Activated T-cell treated with anti-CD3 and anti-CD28 coated beads for 1 hour (primary cell): ENCODE measurements at places on chromosomes 6 and 20.

DNA sequence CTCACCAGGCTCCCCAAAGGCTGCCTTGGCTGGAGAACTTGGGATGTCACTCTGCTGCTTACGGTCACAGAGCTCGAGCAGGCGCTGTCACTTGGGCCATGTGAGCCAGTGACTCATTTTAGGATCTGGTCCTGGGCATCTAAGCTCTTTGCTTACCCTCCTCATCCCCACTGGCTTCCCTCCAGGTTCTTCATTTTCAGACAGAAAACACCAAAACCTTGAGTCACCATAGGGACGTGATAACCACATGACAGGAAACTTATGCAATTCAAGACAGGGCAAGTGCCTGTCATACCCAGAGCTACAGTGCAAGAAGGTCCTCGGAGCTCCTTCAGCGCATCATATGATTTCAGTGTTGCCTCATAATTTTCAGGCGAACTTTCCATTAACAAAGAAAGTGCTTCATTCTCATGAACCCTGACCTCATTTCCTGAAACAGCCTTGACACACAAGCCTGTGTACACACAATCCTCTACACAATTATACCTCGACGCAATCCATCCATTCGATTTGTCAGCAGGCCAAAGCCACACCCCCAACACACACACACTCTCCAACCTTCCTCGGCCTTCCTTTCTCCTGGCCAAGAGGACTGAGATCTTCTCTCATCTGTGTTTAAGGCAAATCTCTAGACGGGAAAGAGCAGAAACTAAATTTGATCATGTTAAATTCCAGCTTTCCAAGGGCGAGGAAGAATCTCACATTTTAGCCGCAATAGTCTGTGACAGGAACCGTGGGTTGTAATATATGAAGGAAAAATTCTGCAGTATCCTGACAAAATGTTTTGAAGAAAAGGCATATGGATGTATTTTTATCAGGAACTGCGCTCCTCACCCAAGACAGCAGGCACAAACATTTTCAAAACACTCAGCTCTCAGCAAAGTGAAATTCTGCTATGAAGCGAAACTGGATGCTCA is 25.3 kb downstream of the TBC1D7 start:
- no peak for DNase-seq

DNA sequence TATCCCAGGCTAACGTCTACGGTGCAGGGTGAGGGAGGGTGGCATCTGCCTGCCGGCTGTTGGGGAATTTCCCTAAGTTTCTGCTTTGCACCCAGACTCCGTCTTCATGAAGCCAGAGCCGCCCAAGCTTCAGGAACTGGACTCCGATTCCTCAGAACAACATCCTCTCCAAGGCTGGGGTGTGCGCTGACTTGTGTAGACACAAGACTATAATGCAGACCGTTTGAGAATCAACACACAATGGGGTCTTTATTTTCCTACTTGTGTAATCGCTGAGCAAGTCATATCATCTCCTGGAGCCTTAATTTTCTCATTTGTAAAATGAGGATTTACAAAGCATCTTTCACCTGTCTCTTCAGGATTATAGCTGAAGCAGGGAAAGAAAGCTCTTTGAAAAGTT is 160.5 kb upstream of the AGPAT4 start:
- no peak for DNase-seq

- DNase-seq = no peak
Observed at GRCh38 chr6:145213614-145214013, 521.7 kb downstream of the EPM2A start.

DNA sequence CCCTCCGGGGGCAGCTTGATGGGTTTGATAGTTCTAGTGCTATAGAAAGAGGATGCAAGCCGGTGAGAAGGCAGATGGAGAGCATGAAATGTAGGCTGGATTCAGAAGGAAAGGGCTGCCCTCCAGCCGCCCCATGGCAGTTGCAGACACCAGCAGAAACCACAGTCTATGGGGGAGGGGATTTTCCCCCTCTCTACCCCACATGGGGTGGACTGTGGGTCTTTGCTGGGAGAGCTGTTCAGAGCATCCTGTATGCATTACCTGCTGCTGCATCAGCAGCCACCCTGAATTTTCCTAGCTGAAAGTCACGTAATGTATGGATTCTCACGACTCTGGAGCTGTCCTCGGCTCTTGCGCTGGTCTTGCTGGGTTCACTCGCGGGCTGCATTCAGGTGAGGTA is 48.8 kb upstream of the CST5 start:
- no peak for DNase-seq

GRCh38 chr6:110325197-110325596 is 33.0 kb downstream of the METTL24 start:
- DNase-seq = no peak

GRCh38 chr6:79782792-79783580 is 151.9 kb downstream of the SH3BGRL2 start:
- DNase-seq = no peak
